ENCODE measurements at places on chromosomes 16 and 17.
A peak's percentile ranks its signal among the peaks of the same experiment; 100 is the strongest.

- DNase-seq, result no peak
Measured at GRCh38 chr17:78522031-78522809, 55.0 kb downstream of the DNAH17 start.

GRCh38 chr16:80931801-80932707 is 74.6 kb downstream of the CMC2 start:
- DNase-seq, result peak; percentile 70

DNA sequence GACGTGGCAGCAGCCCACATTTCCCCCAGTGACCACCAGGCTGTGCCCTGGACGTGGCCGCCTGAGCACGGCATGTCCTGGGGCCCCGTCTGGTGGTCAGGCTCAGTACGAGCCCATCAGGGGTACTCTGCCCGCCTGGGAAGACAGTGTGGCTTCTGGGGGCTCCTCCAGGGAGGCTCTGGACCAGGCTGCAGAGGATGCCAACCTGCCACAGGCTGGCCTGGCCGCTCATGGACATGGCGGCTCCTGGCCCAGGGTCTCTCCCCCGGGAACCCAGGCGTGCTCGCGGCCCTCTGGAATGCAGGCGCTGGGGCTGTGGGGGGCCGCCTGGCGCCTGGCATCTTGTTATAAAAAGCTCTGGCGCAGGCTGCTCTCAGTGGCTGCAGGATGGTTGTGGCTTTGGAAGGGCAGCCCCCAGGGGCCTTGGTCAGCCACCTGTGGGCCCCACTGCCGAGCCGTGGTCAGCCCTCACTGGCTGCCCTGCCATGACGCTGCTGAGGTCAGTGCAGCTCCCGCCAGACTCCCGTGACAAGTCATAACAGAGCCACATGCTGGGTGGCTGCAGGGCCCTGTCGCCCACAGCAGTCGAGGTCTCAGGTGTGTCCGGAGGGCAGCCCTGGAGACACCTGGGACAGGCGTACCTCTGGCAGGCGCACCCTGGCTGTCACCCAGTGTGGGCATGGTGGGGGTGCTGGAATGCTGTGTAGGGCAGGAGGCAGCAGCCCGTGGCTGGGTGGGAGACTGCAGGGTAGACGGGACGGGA is 15.0 kb downstream of the CENPX start:
- DNase-seq, result no peak

DNA sequence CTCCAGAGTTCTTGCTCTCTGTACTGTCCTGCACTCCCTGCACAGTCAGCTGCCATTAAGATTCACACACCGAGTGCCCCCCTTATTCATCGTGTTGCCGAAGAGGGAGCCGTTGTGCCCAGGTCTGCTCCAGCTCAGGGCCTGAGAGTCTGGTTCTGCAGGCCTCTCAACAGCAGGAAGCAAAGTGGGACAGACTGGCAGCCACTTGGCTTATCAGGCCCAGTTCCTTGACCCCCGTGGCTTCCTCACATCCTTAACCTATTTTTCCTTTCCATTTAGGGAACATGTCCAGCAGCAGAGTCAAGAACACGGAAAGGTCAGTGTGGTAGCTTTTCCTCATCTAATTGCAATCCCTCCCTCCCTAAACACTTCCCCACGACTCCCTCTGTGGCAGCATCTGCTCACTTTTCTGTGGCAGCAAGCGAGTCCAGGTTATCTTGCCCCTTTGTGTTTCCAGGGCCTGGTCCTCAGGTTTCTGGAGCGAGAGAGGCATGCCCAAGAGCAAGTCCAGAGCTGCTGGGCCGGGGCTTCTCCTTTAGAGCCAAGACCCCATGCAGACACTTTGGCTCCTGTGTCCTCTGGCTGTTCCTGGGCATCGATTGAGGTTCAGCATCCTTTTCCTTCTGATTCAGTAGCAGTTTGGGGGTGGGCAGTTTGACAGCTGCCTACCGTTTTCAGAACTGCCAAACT is 22.1 kb upstream of the ADAM11 start:
- DNase-seq, result no peak

DNA sequence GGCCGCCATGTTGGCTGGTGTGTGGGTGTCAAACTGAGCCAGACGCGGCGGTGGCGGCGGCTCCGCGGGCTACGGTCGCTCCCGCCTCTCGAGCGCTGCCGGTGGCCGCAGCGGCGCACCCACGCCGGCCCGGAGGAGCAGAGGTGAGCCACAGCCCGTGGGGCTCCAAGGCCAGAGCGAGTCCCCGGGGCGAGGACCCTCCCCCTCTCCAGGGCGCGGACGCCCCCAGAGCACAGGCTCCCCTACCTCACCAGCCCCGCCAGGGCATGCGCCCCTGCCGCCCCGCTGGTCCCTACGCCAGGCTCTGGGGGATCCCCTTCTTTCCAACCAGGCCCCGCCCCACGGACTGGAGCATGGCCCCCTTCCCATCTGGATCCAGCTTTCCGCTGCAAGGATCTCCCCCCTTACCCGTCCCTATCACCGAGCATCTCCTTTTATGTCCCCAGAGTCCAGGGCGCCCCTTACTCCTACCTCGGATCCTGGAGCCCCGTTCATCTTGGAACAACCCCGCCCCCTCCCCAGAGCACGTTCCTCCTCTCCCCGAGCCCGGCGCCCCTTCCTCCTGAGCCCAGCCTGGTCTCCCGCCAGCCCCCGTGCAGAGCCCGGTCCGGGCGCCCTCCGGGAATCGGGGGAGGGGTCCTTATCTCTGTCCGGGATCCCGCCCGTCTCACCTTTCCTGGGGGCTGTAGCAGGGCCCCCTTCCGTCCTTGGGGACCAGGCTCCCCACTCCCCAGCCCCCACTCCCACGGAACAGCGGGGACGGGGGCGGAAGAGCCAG is 412 bp downstream of the EPN2 start:
- DNase-seq, result no peak

DNA sequence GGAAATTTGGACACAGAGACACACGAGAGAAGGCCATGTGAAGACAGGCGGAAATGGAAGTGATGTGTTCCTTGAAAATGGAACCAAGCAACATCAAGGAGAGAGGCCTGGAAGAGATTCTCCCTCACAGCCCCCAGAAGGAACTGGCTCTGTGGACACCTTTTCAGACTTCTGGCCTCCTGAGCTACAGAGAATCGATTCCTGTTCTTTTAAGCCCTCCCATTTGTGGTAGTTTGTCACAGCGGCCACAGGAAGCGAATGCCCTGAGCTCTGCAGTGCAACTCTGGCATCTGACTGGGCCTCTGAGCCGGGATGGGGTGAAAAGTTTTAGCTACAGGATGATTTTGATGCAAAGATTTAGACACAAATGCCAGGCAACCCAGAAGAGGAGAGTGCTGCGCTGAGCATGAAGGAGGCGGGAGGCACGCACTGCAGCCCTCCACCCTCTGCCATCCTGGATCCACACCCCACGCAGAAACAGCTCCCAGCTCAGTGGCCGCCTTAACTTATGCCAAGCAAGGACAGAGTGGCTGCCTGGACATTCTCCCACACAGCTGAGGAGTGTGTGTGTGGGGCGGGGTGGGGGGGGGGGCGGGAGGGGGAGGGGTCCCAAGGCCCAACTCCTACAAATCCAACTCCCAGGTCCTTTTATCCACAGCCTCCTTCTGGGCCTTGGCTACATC is 2.2 kb downstream of the TIMP2 start:
- DNase-seq, result no peak

GRCh38 chr16:67961551-67961957 is 6.9 kb downstream of the SLC12A4 start:
- DNase-seq, result no peak

- no peak for DNase-seq
Measured at GRCh38 chr16:74029115-74029792, 267.4 kb upstream of the PSMD7 start.

GRCh38 chr16:10355589-10355988 is 30.3 kb upstream of the ATF7IP2 start:
- no peak for DNase-seq

- no peak for DNase-seq
Measured at GRCh38 chr17:48760411-48760810, 31.9 kb upstream of the HOXB13 start.

- peak; percentile 83 for DNase-seq
Measured at GRCh38 chr17:40320756-40321523, 12.0 kb downstream of the RARA start.

GRCh38 chr17:79657861-79658810 is 47.3 kb upstream of the RBFOX3 start:
- no peak for DNase-seq

DNA sequence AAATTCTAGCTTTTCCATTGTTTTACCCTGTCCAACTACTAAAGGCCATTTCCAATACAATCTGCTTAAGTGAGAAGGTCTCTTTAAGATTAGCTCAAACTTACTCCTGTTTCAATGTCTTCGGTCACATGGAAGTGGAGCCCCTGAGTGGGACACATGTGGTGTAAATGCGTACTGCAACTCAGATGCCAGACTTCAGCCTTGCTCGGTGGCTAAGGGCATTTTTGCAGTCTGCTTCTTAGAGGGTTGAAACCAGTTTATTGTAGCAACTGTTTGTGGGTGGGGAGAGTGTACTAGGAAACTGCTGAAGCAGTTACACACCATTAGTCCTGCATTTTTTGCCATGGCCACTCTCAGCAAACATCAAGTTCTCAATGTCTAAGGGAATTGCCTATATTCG is 140.6 kb downstream of the PARN start:
- DNase-seq, result peak; percentile 65

- DNase-seq, result no peak
Measured at GRCh38 chr17:72588961-72589360, 468.1 kb downstream of the SOX9 start.

GRCh38 chr17:63137163-63137562 is 171.1 kb downstream of the TANC2 start:
- DNase-seq, result no peak

- DNase-seq, result no peak
Measured at GRCh38 chr16:88610909-88611812, 27.2 kb upstream of the IL17C start.

- DNase-seq, result no peak
Measured at GRCh38 chr17:77750427-77751043, 208.0 kb upstream of the TNRC6C start.

GRCh38 chr16:17313793-17314547 is 156.8 kb downstream of the XYLT1 start:
- DNase-seq, result no peak

DNA sequence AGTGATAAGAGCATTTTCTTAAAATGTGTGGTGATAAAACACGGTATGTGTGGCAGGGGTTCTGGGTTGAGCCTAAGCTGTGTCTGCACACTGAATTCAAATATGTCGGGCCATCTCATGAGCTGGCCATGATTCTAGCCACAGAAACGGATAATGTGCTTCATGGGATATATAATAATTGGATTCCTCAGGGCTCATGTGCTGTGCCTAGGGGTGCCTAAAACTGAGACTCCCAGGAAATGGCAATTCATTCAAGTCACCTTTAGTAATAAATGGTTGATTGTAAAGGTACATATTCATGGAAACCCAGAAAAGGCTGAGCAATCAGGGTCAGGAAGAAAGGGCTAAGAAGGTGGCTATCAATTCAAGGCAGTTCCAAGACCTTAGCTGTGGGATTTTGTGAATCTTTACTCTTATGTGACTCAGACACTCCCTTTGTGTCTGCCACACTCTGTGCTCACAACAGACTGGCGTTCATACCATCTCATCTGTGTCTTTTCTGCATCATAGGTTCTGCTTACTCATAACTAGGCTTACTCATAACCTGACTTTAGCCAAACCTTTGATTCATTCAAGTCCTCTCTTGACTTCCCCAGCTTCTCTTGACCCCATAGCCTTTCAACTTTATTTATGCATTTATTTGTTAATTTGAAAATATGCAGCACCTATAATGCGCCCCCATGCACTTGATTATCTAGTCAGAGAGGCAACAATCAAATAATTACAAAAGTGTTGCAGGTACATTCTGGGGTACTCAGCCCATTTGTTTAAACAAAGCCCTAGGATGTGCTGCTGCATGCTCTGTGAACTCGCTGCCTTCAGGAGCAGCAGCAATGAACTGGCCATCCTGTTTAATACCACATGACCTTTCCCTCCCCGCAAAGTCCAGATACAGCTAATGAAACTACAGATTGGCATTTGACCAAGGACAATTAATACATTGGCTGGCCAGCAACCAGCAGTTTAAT is 28.4 kb upstream of the MED13 start:
- DNase-seq, result peak; percentile 58

DNA sequence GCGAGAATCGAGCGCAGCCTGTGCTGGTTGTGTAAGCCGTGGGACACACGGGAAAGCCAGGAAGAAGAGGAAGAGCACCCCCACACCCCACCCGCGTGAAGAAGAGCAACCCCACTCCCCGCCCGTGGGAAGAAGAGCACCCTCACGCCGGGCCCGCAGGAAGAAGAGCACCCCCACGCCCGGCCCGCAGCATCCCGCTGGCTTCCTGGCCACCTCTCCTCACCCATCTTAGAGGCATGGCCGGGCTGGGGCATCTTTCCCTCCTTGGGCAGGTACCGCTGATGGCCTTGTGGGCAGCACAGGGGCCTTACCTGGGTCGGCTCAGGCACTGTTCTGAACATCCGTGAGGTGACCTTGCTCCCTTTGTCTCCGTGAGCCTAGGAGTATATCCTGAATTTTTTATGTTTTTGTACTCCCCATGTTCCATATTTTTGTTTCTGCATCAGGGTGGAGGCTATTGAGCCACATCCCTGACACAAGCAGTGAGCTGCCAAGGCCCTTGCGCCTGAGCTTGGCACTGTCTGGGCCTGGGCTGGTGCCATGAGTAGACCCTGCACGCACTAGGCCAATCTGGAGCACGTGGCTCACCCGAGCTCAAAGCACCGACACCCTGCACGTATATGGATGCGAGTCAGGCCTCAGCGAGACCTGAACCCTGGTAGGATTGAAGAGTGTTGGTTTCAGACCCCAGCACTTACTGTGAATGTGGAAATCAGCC is 71.4 kb upstream of the KCTD5 start:
- no peak for DNase-seq

- peak; percentile 24 for DNase-seq
Measured at GRCh38 chr17:81388612-81389367, 6.5 kb upstream of the BAHCC1 start.

DNA sequence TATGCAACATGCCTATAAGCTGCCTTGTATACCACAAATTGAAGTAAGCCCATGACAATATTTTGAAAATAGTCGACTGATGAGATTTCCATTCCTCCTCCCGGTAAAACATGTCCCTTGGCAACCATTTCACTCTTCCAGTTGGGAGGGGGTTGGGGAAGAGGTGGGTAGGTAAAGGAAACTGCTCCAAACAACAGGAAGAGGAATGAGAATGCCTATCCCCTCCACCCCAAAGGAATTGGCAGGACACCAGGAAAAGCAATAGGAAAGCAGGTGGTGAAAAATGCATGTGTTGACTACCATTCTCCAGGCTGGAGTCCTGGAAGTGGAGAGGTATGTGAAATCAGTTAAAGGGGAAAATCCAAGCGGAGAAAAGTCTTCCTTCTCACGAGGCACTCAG is 455.9 kb upstream of the PSMD7 start:
- no peak for DNase-seq

- DNase-seq, result peak; percentile 75
Measured at GRCh38 chr17:30586818-30587595, 109.8 kb downstream of the GOSR1 start.

- DNase-seq, result no peak
Measured at GRCh38 chr17:74526681-74527080, 4.6 kb downstream of the CD300LB start.

DNA sequence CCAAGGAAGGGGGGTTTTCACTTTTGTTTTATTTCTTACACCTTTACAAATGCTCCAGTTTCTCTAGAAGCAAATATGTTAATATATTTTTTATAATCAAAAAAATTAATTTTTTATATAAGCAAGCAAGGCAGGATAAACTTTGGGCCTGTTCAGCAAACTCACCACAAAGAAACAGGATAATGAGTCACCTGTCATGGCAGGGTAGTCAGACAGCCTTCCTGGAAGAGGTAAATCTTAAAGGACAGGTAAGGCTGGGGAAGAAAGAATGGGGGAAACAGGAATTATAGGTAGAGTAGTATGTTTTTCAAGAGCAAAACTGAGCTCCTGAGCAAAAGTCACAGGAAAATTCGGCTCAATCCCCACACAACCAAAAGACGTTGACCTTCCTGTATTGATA is 186.3 kb upstream of the SOX9 start:
- no peak for DNase-seq

GRCh38 chr17:72997559-72997958 is 94.9 kb downstream of the SLC39A11 start:
- no peak for DNase-seq

Measured in fibroblast of skin of scalp (primary cell).